ENCODE measurements at places on chromosomes 2 and 18. TPM values are rescaled to one million over a fixed set of nuclear protein-coding genes. Genes with fewer than 3 reads are reported as not detected.

MYO5B gene
- total RNA-seq = 43.8 TPM

HOXD12 gene
- total RNA-seq = not detected

NPPC gene
- total RNA-seq = not detected

SNTG2 gene
- total RNA-seq = 2.2 TPM

C2orf92 gene
- total RNA-seq = 7.3 TPM

GALNT1 gene
- 59.3 TPM for total RNA-seq

DNA sequence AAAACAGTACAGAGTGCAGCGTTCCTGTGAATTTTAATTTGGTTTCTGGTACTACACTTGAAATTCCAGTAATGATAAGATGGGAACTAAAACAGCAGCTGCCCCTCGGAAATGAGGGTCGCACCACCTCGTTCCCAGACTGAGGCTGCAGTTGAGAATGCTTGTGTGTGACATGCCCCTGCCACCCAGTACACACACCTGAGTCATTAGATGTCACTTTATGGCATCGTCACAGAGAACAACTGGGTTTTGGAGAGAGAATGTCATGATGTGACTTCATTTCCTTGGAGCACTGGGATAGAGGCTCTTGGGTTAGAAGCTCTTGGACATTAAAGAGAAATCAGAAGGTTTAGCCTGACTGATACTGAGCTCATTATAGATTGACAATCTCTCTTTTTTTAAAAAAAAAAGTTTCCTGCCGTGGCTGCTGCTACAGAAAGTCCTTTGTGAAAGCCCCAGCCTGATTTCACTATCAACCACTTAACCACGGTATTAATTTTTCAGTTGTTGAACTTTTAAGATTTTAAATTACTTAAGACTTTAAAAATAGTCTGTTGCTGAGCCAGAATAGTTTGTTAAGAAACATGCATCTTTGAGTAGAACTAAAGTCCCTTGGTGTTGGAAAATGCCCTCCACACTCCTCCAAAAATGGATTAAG, 24.5 kb downstream of the BCL2L11 start:
- no peak for DNase-seq

GRCh38 chr18:32420084-32420750, 50.5 kb downstream of the GAREM1 start:
- peak; percentile 51 for DNase-seq

GRCh38 chr2:175834477-175834876, 167.6 kb downstream of the LNPK start:
- DNase-seq = no peak

GRCh38 chr2:898319-898718, 52.3 kb upstream of the SNTG2 start:
- no peak for DNase-seq

DNA sequence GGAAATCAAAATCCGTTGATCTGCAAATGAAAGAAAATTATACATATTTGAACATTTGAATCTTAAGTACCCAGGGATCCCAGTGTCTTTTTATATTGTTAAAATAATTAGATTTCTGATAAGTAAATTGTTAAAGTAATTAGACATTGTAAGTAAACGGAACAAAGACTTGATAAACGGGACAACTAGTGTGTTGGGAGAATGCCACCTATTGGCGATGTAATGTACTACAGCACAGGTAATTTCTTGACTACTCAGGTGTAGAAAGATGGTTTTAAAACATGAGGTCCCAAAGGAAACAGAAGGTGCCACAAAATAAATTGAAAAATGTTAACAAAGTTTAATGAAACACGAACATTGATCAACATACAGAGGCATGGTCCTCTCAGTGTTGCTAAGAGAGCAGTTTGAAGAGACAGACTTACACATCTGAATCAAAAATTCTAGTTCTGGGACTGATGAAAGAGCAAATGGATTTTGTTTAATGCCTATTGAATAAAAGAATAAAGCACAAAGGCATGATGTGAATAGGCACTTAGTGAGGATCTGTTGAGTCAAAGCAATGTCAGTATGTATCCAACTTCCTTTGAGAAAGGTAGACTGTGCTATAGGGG, 103.4 kb upstream of the RASGRP3 start:
- DNase-seq = peak; percentile 64

GRCh38 chr18:11391661-11392060, 217.7 kb upstream of the SLC35G4 start:
- no peak for DNase-seq

DNA sequence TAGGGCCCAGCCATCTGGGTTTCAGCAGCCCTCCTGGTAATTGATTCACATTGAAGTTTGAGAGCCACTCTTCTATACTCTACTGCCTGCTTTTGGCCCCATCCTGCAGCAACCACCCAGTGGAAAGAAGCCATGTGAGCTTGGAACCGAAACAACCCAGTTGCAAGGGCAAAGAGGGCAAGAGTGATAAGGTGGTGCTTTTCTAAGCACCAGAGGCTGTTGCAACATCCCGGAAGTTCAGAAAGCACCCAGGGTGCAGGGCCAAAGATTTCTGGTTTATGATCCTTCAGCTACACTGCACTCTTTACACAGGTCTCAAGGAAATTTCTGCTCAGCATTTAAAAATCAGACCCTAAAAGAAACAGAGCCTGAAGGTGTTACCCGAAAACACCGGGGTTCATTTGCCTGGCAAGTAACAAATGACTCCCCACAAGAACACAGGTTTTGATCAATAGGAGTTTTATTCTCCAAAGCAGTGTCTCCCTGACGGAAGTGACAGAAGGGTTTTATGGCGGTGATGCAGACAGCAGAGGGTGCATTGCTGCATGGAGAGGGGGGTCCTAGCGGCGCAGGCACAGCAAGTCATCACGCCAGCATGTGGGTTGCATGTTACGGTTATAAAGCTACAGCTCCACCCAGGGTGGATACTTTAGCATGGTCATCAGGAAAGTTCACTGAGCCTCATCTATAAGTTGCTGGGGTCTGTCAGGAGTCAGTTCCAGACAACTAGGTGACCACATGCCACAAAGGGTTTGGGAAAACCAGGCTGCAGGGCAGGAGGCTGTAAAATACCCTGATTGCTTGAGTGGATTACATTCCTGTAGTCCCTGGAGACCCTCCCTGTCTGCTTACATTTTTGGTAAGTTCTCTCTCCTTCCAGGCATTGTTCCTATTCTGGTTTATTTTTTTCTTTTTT, 28.8 kb upstream of the TMEM37 start:
- no peak for DNase-seq

GRCh38 chr2:5756272-5756671, 64.1 kb downstream of the SOX11 start:
- no peak for DNase-seq

DNA sequence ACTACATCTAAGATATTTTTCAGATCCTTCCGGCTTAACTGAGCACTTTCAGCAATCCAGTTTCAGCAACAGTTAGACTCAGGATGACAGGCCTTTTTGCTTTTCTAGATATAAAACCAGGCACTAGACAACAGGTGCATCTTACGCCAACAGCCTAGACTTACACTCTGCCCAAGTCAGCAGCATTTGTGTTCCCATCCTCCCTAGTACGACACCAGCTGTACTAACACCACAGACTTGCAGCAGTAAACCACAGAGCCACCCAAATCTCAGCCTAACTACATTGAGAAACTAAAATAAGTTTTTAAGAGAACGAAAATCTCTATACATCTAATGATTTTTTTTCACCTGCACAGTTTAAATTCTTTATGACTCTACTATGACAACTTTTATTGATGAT, 89.9 kb upstream of the DNMT3A start:
- DNase-seq = no peak

GRCh38 chr2:96953611-96953978, 32.8 kb downstream of the FAM178B start:
- DNase-seq = no peak

DNA sequence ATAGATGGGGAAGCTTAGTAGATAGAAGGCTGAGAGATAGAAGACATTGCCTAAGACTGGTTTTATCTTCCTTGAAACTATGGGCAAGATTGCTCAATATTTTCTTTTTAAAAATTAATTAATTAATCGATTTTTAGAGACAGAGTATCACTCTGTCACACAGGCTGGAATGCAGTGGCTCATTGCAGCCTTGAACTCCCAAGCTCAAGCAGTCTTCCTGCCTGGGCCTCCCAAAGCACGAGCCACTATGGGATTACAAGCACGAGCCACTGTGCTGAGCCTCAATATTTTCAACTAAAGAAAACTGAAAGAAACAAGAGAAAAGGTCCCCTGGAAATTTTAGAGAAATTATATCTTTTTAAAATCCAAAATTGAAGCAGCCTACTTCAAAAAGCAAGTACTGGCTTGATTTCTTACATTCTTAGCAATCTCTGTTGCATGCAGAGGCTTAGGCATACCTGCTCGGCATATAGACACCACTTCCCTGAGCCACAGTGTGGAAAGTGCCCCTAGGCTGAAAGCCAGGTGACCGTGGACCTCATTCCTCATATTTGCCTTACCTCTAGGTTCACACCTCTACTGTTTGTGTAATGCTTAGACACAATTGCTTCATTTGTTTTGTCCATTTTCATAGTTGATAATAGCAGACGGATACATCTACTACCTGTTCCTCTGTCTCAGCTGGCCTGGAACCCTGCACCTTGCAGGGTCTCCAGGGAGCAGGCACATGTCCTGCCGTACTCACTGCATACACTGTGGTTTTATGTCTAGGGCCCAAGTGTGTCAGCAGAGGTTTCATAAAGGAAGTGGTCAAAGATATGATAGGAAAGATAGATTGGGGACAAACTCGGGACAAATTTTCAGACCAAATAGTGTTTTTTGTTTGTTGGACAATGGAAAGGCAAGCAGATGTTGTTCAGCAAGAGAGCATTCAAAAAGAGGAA, 166.5 kb upstream of the ALPP start:
- DNase-seq = no peak

DNA sequence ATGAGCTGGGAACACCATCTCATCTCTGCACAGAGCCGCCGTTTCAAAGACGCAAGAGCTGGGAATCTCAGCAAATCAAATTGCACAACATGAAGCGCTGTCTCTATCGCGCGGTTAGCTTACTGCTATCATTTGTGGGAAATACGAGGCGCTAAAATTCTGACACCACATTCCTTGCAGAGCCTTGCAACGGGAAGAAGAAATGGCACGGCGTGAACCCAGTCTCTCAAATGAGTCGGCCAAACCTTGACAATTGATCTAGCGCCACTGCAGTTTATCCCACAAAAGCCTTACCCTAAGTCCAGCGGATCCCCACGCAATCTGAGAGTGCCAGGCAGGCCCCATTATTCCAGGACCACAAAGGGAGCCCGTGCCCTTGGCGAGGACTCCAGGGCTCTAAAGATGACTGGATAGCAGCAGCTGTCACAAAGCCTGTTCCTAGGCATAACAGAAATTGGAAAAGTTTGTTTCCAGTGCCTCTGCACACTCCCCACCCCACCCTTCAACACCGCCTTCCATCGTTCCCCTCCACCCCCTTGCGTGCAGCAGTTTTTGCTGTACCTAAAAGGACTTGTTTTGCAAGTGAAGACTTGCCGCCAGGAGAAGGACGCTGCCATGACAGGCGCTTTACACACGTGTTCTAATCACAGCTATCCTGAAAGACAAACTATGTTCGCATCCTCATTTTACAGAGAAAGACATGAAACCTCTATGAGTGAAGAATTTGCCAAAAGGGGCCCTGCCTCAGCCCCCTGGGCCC, 252.4 kb downstream of the EIPR1 start:
- DNase-seq = peak; percentile 41

- DNase-seq = no peak
Observed at GRCh38 chr2:14285812-14286211, 346.7 kb upstream of the LRATD1 start.

DNA sequence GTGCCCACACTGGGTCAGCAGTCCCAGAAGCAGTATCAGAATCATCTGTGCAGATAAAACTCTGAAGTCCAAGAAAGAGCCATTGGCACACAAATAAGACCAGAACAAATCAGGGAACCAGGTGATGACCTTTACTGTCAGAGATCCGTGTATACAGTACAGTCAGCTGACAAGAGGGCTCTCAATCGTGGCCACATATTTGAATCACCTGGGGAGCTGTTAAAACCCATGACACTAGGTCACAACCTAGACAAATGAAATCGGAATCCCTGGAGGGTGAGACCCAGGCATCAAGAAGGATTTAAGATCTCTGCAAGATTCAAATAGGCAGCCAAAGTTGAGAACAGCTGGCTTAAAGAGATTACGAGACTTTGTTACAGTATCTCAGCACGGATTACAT, 807.1 kb downstream of the RNF144A start:
- no peak for DNase-seq

GRCh38 chr2:122516775-122517174, 761.3 kb downstream of the TSN start:
- no peak for DNase-seq

GRCh38 chr2:110770959-110771431, 38.6 kb downstream of the ACOXL start:
- peak; percentile 66 for DNase-seq

- DNase-seq = no peak
Observed at GRCh38 chr2:98691303-98691702, 39.6 kb downstream of the MGAT4A start.

DNA sequence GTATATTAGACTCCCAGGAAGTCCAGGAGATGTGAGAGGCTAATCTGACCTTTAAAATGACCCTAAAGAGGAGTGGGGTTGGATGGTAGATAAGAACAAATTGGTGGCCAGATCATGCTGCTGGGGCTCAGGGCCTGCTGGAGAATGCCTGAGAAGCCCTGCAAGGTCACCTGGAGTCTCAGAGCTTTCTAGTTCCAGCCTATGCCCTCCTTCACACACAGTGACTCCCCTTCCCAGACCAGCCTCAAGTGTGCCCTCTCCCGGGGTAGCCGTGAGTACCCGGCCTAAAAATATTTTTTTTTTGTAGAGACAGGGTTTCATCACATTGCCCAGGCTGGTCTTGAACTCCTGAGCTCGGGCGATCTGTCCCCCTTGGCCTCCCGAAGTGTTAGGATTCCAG, 44.2 kb upstream of the FZD5 start:
- DNase-seq = no peak

- DNase-seq = no peak
Observed at GRCh38 chr2:180655393-180655792, 325.0 kb upstream of the UBE2E3 start.

DNA sequence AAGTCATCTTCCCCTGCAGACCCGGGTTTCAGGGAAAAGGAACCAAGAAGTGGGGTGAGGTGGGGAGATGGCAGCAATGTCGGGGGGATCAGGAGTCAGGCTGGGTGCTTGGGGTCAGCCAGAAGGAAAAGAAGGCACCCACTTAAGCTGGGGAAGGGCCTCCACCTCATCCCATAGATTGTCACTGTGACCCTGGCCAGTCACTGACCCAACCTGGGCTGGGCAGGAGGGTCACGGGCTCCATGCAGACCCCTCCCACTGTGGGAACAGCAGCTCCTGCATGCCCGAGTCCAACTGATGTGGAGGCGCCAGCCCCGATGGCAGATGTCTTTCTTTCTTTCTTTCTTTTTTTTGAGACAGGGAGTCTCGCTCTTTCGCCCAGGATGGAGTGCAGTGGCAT, 53.6 kb upstream of the HAAO start:
- DNase-seq = no peak

Measured in kidney (tissue), 22 donors.